ENCODE measurements at places on chromosomes 1 and 21. TPM values are rescaled to one million over a fixed set of nuclear protein-coding genes. Genes with fewer than 3 reads are reported as not detected.

GRCh38 chr1:179089827-179090482 is 8.1 kb downstream of the TOR3A start:
- peaks cover 11% of the 10 kb centered on the region for H3K4me1 ChIP-seq
- no peaks in the 10 kb centered on the region for H3K27me3 ChIP-seq
- DNase-seq, result no peak

Gene TCHH
- not detected for total RNA-seq

- no peaks in the 10 kb centered on the region for H3K36me3 ChIP-seq
- no peak overlapping the region for H3K4me3 ChIP-seq
- peaks cover 3% of the 10 kb centered on the region for H3K4me1 ChIP-seq
- H3K27ac ChIP-seq, result no peak overlapping the region
- DNase-seq, result no peak
Measured at GRCh38 chr1:58849551-58849950, 65.7 kb upstream of the JUN start.

Gene PTAFR
- 0.36 TPM for total RNA-seq

GRCh38 chr1:116356673-116357072 is 16.4 kb upstream of the ATP1A1 start:
- no peak overlapping the region for H3K4me3 ChIP-seq
- no peaks in the 10 kb centered on the region for H3K36me3 ChIP-seq
- no peak overlapping the region for H3K27ac ChIP-seq
- DNase-seq, result no peak

DNA sequence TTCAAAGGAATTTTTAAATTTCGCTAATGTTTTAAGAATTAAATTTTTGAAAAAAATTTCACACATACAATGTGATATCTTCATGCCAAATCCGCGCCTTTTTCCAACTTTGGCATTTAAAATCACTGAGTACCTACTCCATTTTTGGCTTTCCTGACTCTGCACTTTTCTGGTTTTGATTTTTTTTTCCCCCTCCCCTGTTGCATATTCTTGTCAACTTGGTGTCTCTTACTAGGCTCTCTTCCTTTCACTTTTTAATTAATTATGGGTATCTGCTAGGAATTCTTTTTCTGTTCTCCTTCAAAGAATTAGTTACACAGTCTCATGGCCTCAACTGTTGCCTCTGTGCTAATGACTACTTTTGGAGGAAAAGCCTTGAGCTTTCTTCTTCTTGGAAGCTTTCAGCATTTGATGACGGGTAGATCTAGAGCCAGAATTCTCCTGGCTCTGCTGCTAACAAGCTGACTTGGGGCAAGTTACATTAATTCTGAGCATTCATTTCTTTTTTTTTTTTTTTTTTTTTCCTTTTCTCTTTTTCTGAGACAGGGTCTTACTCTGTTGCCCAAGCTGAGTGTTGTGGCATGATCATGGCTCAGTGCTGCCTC is 1.8 kb downstream of the AGL start:
- H3K36me3 ChIP-seq, result peaks cover 12% of the 10 kb centered on the region
- H3K4me3 ChIP-seq, result no peak overlapping the region
- H3K4me1 ChIP-seq, result peaks cover 7% of the 10 kb centered on the region
- DNase-seq, result no peak

GRCh38 chr1:150150133-150151021 is 661 bp downstream of the PLEKHO1 start:
- H3K36me3 ChIP-seq, result 0 out of 3 replicates have a peak, but pooled peaks cover 2% of the 10 kb centered on the region
- peak overlapping the region; percentile 66 for H3K27ac ChIP-seq
- peak overlapping the region; percentile 53 for H3K4me3 ChIP-seq

DNA sequence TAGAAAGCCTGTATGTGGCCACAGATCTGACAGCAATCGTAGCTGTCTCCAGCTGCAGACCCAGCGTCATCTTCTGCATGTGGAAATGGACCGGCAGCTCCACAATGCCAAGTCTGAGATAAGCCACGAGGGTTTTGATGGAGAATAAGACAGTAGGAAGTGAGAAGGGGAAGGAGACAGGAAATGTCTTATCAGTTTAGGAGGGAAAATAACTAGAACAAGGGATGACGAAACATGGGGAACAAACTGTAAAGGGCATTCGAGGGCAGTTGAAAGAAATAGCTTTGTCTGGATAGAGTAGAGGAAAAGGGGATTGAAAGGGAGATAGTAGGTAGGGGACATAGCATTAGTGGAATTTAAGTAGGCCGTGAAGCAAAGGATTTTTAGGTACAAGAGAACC is 74.0 kb upstream of the CTTNBP2NL start:
- no peak overlapping the region for H3K27ac ChIP-seq
- no peaks in the 10 kb centered on the region for H3K27me3 ChIP-seq
- no peaks in the 10 kb centered on the region for H3K36me3 ChIP-seq
- DNase-seq, result no peak
- H3K4me3 ChIP-seq, result no peak overlapping the region

- H3K4me1 ChIP-seq, result no peaks in the 10 kb centered on the region
- H3K4me3 ChIP-seq, result no peak overlapping the region
- H3K36me3 ChIP-seq, result no peaks in the 10 kb centered on the region
- H3K27me3 ChIP-seq, result no peaks in the 10 kb centered on the region
- no peak overlapping the region for H3K27ac ChIP-seq
Measured at GRCh38 chr1:80217377-80217986, 1211.0 kb upstream of the ADGRL4 start.

- H3K36me3 ChIP-seq, result no peaks in the 10 kb centered on the region
- no peak for DNase-seq
- no peak overlapping the region for H3K4me3 ChIP-seq
- H3K27me3 ChIP-seq, result no peaks in the 10 kb centered on the region
Measured at GRCh38 chr1:81478219-81478618, 322.5 kb upstream of the ADGRL2 start.

DNA sequence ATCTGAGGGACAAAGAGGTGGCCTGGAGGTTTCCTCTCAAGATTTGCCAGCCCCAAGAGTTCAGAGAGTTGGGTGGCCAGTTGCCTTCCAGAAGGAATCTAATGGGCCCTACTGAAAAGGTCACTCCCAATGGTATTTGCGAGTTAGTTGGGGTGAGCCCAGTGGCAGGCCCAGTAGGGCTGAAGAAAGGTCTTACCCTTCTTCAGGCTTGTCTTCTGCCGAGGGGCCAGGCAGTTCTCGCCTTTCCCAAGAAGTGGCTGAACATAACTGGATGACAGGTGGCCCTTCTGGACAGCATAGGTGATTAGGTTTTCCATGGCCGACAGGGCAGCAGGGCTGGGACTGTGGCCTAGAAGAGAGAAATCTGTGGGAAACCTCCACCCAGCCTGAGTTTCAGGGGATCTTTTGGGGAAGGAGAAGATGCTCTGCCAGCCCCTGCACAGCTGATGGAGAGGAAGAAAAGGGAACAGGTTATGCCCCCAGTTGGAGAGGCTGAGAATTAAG is 7.2 kb downstream of the PGLYRP4 start:
- peaks cover 22% of the 10 kb centered on the region for H3K27me3 ChIP-seq
- no peak overlapping the region for H3K4me3 ChIP-seq
- H3K4me1 ChIP-seq, result peaks cover 30% of the 10 kb centered on the region
- no peaks in the 10 kb centered on the region for H3K36me3 ChIP-seq

- DNase-seq, result no peak
- H3K4me1 ChIP-seq, result peaks cover 3% of the 10 kb centered on the region
- no peaks in the 10 kb centered on the region for H3K36me3 ChIP-seq
- H3K27ac ChIP-seq, result no peak overlapping the region
- H3K4me3 ChIP-seq, result no peak overlapping the region
Measured at GRCh38 chr1:201356701-201357100, 20.8 kb downstream of the TNNT2 start.

DNA sequence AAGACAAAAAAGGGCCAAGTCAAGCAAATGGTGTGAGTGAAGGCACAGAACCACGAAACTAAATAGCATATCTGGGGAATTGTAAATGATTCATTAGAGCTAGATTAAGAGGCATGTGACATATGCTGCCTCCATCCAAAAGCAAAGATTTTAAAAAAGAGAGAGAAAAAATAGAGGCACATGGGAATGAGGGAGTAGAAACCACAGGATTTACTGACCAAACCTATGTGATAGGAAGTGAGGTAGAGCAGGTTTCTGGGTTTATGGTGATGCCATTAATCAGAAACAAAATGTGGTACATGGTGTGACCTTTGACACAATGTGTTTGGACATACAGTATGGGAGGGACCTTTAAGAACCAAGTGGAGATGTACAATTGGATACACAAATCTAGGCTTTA is 13.6 kb downstream of the C1orf52 start:
- no peak overlapping the region for H3K27ac ChIP-seq
- H3K4me3 ChIP-seq, result no peak overlapping the region
- DNase-seq, result no peak
- H3K4me1 ChIP-seq, result peaks cover 24% of the 10 kb centered on the region

Gene OR10Z1
- total RNA-seq, result not detected

- no peaks in the 10 kb centered on the region for H3K4me1 ChIP-seq
- no peaks in the 10 kb centered on the region for H3K36me3 ChIP-seq
- no peak overlapping the region for H3K4me3 ChIP-seq
Measured at GRCh38 chr1:115790356-115790755, 21.8 kb upstream of the CASQ2 start.

Gene KLHDC7A
- not detected for total RNA-seq

Gene SLC26A9
- total RNA-seq, result not detected

Gene ZSWIM5
- total RNA-seq, result 0.07 TPM

GRCh38 chr1:93151474-93151873 is 28.7 kb downstream of the TMED5 start:
- no peak for DNase-seq
- H3K27ac ChIP-seq, result no peak overlapping the region
- H3K27me3 ChIP-seq, result no peaks in the 10 kb centered on the region
- H3K4me3 ChIP-seq, result no peak overlapping the region

Gene ZFP69B
- 9.5 TPM for total RNA-seq

Gene FCER1G
- 0.31 TPM for total RNA-seq

DNA sequence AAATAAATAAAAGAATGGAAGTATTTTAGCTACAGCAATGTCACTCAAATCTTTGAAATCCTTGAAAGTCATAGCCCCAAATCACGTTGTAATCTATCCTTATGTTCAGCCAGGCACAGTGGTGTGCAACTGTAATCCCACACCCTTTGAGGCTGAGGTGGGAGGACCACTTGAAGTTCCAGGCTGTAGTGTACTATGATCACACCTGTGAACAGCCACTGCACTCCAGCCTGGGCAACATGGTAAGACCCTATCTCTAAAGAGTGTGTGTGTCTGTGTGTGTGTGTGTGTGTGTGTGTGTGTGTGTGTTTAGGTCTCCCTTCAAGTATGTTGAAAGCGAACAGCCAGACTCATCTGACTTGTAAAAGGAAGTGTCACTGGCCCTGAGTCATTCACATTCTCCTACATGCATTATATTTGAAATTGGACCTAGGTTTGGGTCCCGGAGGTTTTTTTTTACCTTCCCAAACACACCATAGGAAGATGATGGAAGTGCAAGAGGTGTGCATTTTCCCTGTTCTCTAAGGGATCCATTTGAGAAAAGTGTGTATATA is 50.1 kb downstream of the ZNF281 start:
- H3K27me3 ChIP-seq, result peaks cover 22% of the 10 kb centered on the region
- DNase-seq, result no peak
- H3K27ac ChIP-seq, result no peak overlapping the region
- no peaks in the 10 kb centered on the region for H3K4me1 ChIP-seq
- no peak overlapping the region for H3K4me3 ChIP-seq

DNA sequence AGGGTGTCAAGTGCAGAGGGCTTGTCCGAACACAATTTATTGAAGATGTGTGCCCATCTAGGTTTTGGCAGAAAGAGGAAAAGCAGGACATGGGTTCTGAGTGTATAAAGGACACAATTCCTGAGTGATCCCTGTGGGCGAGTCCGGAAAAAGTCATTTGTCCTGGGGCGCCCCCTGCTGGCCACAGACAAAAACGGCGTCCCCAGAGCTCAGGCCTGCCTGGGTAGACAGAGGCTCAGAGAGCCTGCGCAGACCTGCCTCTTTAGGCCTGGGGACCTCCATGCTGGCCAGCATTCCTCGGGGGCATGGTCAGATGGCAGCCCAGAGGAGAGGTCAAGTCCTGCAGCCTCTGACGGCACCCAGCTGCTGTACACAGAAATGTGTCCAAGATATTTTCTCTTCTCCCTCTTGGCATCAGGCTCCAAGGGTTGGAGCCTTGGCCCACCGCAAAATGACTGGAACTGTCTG is 65.5 kb upstream of the LRP8 start:
- H3K4me1 ChIP-seq, result 0 out of 2 replicates have a peak, but pooled peaks cover 3% of the 10 kb centered on the region
- no peak overlapping the region for H3K27ac ChIP-seq
- peak; percentile 85 for DNase-seq
- H3K4me3 ChIP-seq, result no peak overlapping the region
- peaks cover 46% of the 10 kb centered on the region for H3K27me3 ChIP-seq

Gene PGBD2
- 12.2 TPM for total RNA-seq

DNA sequence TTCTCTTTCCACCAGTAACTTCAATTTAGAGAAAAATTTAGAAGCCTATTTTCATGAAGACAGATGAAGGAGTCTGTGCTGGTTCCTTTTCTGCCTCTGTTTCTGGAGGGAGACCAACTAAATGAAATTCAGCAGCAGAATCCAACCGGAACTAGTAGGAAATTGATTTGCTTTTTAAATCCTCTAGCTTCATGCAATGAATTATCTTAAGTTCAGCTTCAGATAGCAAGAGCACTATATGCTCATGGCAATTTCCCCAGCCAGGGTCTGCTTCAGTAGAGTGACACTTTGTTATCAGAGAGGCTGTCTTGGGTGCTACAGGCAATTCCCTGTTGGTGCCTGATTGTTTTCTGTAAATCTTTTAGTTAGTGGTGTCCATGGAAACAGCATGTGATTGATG is 189.7 kb downstream of the SLC35F3 start:
- H3K27ac ChIP-seq, result no peak overlapping the region
- no peaks in the 10 kb centered on the region for H3K36me3 ChIP-seq
- no peak overlapping the region for H3K4me3 ChIP-seq
- no peaks in the 10 kb centered on the region for H3K27me3 ChIP-seq

- H3K4me3 ChIP-seq, result no peak overlapping the region
- peaks cover 73% of the 10 kb centered on the region for H3K27me3 ChIP-seq
- no peak overlapping the region for H3K27ac ChIP-seq
- H3K36me3 ChIP-seq, result no peaks in the 10 kb centered on the region
Measured at GRCh38 chr1:41537788-41538351, 53.4 kb upstream of the EDN2 start.

Gene LMOD1
- 0.54 TPM for total RNA-seq

Gene PRKAA2
- not detected for total RNA-seq

- H3K27ac ChIP-seq, result no peak overlapping the region
- H3K4me3 ChIP-seq, result no peak overlapping the region
- DNase-seq, result peak; percentile 39
- H3K36me3 ChIP-seq, result no peaks in the 10 kb centered on the region
- peaks cover 3% of the 10 kb centered on the region for H3K4me1 ChIP-seq
Measured at GRCh38 chr1:38243106-38243505, 196.5 kb upstream of the POU3F1 start.

GRCh38 chr1:77048615-77049005 is 170.6 kb downstream of the PIGK start:
- no peaks in the 10 kb centered on the region for H3K36me3 ChIP-seq
- DNase-seq, result no peak
- no peaks in the 10 kb centered on the region for H3K27me3 ChIP-seq

DNA sequence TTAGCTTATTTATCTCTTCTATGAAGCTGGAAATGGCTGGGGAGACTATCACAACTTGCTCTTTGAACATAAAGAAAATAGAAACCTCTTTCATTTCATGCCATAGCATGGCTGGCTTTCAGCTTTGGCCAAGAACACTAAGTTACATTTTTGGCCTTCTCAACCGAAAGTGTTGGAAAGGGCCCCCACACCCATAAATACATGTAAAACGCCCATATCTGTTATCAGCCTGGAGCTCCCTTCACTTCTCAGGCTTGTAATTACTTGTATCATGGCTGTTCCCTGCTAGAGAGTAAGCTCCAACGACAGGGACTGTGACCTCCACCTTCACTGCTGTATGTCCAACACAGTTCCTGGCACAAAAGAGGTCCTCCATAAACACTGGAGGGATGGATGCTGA is 12.7 kb upstream of the EIF4G3 start:
- H3K27me3 ChIP-seq, result peaks cover 20% of the 10 kb centered on the region
- H3K27ac ChIP-seq, result no peak overlapping the region
- no peaks in the 10 kb centered on the region for H3K4me1 ChIP-seq
- H3K4me3 ChIP-seq, result no peak overlapping the region

GRCh38 chr1:54364582-54364981 is 41.6 kb downstream of the SSBP3 start:
- no peak overlapping the region for H3K27ac ChIP-seq
- no peaks in the 10 kb centered on the region for H3K27me3 ChIP-seq
- H3K4me3 ChIP-seq, result no peak overlapping the region
- H3K4me1 ChIP-seq, result peaks cover 8% of the 10 kb centered on the region
- H3K36me3 ChIP-seq, result peaks cover 27% of the 10 kb centered on the region
